ENCODE measurements at places on chromosomes 12 and 14.
A peak's percentile ranks its signal among the peaks of the same experiment; 100 is the strongest.

DNA sequence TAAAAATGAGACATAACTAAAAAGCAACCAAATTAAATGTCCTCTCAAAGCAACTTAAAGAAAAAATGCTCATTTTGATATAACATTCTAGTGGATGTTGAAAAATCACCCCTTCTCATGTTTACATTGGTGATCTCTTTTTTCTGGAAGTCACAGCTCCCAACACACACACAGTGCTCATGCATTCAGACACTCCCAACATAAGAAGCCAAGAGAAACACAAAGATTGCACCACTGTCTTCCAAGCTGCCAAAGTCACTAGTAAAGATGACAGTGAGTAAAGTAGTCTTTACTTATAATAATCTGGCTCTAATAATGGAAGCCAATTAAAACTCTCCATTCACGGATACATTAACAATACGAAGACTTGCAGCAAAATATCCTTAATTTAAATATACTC is 218.4 kb downstream of the NTF3 start:
- no peak for DNase-seq

GRCh38 chr14:78968265-78968664 is 798.1 kb downstream of the NRXN3 start:
- no peak for DNase-seq

DNA sequence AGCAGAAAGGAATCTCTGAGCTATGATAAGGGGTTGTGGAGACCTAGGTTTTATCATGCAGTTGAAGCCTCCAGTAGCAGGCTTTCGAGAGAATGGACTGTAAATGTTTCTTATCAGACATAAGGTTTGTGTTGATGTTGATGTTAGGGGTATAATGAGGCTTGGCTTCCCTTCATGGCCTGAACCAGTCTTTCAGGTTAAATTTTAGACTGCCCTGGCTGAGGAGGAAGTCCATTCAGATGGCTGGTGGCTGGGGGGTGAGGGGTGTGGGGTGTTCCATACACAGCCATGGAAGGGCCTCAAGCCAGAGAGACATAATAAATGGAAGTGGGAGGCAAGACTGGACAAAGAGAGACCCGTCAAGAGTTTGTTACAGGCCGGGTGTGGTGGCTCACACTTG is 65.1 kb downstream of the IRF2BPL start:
- DNase-seq = no peak

- DNase-seq = no peak
Observed at GRCh38 chr14:30853946-30854345, 20.4 kb upstream of the COCH start.

- DNase-seq = no peak
Observed at GRCh38 chr12:1174659-1175058, 183.6 kb downstream of the ERC1 start.

DNA sequence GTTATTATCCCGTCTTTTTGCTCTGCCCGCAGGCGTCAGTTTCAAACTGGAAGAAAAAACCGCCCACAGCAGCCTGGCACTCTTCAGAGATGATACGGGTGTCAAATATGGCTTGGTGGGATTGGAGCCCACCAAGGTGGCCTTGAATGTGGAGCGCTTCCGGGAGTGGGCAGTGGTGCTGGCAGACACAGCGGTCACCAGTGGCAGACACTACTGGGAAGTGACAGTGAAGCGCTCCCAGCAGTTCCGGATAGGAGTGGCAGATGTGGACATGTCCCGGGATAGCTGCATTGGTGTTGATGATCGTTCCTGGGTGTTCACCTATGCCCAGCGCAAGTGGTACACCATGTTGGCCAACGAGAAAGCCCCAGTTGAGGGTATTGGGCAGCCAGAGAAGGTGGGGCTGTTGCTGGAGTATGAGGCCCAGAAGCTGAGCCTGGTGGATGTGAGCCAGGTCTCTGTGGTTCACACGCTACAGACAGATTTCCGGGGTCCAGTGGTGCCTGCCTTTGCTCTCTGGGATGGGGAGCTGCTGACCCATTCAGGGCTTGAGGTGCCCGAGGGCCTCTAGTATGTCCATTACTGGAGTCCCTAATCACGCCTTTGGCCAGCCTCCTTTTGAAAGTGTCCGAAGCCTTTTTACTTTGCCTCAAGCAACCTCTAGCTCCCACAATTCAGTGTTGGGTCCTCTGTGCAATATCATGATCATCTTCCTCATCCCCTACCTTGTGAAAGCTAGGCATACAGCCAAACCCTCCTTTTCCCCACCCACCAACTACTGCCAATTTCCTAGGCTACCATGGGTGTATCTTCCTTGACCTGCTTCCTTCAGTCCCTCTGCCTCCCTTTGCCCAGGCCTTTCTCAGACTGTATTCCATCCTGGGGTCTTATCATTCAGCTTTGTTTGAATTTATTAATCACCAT is 891 bp downstream of the SPRYD4 start:
- DNase-seq = no peak

DNA sequence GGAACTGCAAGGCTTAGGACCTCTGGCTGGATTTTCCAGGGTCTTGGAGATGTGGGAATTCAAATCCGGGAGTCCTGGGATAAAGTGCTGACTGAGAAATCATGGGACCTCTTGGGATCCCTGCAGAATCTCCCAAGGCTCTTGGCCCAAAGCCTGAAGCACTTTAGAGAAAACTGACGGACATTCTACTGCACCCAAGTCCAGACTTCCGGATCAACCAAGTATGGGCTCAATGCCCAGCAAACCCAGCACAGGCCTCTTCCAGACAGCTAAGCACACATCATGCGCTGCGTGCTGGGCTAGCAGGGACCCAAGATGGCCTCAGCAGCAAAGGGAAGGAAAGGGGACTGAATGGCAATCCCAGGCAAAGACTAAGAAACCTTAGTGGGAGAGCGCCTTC is 85.0 kb downstream of the ACTN1 start:
- DNase-seq = no peak

DNA sequence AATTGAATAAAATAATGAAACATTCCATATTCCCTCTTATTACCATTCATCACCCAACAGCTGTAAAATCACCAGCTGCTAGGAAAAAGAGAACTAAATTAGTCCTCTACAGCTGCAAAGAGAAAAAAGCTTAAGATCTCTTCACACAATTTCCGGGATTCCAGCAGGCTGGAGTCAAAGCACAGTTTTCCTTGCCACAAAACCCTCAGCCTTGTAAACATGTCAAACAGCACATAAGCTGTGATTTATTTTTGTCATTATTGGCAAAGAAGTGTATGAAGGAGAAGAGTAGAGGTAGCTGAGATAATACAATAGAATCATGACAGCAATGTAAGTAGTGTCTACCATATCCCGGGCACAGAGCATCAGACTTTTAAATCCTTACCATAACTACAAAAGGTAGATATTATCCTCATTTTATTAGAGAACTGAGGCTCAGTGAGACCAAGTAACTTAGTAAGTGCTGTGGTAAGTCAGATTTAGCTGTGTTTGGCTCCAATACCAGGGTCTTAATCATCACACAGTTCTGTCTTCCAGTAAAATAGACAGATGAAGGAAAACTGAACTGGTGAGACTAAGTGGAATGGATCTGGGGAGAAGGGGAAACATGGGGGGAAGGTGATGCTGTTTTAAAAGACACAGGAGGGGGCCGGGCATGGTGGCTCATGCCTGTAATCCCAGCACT is 57.3 kb downstream of the NTN4 start:
- no peak for DNase-seq

DNA sequence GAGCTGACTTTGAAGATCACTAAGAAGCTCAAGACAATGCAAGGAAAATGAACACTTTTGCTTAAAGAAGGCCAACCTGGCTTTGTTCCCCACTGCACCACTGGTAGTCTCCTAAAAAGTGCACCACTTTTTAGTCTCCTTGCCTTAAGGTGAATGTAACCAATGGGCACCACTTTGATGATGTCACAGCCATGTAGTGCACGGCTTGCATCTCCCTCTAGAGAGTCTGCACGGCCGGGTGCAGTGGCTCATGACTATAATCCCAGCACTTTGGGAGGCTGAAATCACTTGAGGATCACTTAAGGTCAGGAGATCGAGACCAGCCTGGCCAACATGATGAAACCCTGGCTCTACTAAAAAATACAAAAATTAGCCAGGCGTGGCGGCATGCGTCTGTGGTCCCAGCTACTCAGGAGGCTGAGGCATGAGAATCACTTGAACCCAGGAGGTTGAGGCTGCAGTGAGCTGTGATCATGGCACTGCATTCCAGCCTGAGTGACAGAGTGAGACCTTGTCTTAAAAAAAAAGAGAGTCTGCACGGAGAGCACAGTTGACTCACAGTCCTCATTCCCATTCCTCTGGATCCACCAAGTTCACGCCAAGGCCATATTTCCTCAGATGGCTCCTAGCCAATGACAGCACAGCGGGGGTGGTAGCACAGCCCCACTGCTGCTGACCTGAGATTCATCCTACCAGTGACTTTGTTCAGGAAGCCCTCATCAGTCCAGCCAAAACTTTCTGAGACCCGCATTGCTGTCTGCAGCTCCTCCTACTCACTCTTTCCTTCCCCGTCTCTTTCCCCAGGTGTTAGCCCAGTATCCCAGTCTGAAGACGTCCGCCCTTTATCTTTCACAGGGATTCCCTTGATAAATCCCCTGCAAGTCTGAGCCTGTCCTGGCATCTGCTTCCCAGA is 16.5 kb upstream of the IFT81 start:
- DNase-seq = no peak

- DNase-seq = peak; percentile 11
Observed at GRCh38 chr14:51652168-51653078, 713 bp downstream of the FRMD6 start.

- DNase-seq = no peak
Observed at GRCh38 chr14:91516663-91517388, 6.7 kb upstream of the PPP4R3A start.

DNA sequence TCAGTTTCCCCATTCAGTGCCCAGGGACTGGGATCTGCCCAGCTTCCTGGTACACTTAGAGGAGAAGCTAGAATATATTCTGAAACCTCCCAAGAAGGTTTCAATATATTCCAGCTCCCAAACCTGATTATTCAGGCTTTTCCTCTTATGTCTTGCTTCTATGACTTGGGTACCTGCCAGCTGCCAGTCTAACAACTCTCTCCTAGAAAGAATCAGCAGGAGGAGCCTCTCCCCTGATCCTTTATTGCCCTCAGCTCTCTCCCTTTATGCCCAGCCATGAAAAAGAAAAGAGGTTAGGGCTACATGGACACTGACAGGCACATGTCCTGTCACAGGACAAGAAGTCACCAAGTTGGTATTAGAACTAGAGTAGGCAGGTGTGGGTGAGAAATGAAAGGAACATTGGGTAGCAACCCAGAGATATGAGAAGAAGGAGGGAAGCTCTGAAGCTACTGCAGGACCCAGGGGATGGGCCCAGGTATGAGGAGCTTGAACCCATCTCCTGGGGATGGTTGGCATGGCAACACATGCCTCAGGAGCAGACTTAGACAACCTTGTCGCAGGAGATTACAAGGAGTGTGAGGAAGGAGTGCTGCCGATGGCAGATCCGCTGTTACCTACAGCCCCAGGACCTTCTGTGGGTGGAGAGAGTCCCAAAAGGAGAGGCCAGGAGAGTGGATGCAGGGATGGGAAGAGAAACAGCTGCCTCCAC is 2.0 kb upstream of the CACNB3 start:
- DNase-seq = no peak

GRCh38 chr14:38989922-38990546 is 113.0 kb downstream of the SEC23A start:
- no peak for DNase-seq

- no peak for DNase-seq
Observed at GRCh38 chr12:40054555-40055227, 51.2 kb downstream of the SLC2A13 start.

GRCh38 chr14:90846511-90846910 is 30.3 kb upstream of the TTC7B start:
- DNase-seq = no peak

GRCh38 chr14:63928744-63929174 is 76.0 kb downstream of the SYNE2 start:
- DNase-seq = no peak

GRCh38 chr12:102903337-102904007 is 13.6 kb downstream of the PAH start:
- DNase-seq = no peak

DNA sequence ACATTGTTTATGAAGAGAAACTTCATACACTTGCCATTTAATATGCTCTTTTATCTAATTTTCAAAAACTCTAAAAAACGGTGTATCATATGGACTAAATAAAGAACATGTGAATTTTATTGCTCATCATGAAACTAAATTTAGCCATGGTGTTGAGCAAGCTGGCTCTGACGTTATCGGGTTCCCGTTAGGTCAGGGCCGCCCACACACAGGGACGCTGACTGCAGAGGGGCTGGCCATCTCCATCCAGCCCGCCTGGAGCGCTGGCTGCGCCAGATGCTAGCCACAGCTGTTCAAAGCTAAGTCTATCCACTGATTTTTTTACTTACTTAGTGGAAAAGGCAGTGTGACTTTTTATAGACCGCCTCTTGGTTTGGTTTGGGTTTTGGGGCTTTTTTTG is 36.5 kb upstream of the DYNC1H1 start:
- DNase-seq = no peak

DNA sequence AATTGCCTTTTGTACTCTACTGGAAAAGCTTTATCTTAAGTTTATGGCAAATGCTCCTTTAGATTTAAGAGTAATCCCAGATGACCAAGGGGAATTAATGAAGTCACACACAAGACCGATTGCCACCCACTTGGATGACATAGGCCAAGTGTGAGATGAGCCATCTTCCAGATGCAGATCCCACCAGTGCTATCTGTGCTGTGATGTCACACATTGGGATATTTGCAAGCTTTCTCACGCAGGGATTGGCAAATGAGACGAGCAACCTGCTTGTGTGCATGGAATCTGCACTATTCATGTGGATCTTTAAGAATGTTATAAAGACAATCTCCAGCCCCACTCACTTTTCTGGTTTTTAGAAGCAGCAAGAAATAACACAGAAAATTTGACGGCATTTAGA is 602.1 kb upstream of the TMEM132C start:
- DNase-seq = no peak

DNA sequence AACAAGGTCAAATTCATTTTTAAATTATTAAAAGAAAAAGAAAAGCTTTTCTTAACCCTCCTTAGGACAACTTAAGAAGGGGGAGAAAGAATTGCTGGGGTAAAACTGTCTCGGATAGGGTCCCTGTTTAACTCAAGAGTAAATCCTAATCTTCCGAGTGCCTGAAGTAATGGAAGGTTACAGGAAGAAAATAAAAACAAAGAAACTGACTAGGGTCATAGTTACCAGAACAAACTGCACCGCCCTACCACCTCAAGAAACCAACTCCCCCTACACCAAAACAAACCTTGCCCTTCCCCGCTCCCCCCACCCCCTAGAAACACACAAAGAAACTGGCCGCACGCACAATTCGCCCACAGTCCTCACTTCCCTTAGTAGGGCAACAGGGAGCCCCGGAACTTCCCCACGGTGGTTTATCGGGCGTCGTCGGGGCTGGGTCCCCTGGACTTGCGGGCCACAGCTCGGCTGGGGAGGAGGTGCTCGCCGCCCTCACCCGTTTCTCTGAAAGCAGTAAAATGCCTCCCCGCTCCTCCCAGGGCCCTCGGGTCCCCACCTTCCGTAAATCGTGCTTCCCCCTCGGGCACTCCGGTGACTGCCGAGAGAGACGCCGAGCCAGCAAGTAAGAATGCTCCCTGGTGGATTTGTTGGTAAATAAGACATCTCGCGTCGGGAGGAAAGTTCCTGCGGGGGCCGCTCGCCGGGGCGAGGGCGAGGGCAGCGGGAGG is 2.4 kb downstream of the SINHCAF start:
- no peak for DNase-seq

All from hypothalamus (tissue), 51 donors.